8988T (cell line): ENCODE measurements at places on chromosomes 3 and 15.

DNA sequence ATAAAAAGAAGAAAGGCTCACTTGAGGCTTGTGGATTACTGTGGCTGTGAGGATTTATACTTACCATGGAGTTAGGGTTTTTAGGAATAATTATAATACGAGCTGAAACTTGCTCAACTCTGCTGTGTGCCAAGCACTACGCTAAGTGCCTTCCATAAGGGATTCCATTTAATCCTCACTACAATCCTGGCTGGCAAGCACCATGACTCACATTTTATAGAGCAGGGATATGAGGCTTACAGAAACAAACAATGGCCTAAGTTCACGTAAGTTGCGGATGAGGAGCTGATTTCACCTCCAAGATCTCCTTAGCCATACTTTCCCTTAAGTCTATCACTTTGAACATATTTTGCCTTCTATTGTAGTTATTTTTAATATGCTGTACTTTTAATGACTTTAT lies 43.9 kb upstream of the ARL8B start:
- DNase-seq, result no peak

GRCh38 chr15:85756411-85757072 lies 38.2 kb downstream of the KLHL25 start:
- DNase-seq, result no peak

GRCh38 chr15:55916666-55917409 lies 76.6 kb downstream of the NEDD4 start:
- DNase-seq, result no peak

DNA sequence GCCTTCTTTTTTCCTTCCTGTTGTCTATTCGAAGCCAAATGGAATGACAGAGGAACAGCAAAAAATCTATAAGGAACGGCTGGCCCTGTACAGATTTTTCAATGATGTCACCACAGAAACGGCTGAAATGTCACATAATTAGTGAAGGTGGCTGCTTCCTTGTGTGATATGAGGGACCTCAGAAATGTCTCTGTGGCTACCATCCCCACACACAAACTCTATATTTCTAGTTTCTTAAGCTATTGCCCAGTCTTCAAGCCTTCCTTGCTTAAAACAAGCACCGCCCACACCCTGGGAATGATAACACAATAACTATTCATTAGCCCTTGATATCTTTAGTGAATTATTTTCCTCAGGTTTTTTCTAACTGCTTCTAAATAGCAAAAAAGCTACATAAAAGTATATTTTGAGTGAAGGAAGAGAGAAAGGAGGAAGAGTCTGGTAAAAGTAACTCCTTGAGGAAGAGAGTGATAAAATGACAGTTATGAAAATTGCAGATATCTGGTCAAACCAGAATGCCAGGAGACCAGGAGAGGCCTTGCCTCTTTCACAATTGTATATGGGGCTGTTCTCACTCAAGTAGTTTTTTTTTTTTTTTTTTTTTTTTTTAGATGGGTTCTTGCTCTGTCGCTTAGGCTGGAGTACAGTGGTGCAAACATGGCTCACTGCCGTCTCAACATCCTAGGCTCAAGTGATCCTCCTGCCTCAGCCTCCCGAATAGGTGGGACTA lies 38.7 kb downstream of the FMN1 start:
- no peak for DNase-seq

GRCh38 chr3:52153389-52154096 lies 680 bp downstream of the POC1A start:
- DNase-seq, result no peak

GRCh38 chr3:98343647-98344507 lies 9.8 kb upstream of the OR5K4 start:
- DNase-seq, result peak; percentile 11

- DNase-seq, result no peak
Observed at GRCh38 chr3:12154151-12154550, 4.6 kb downstream of the TIMP4 start.

GRCh38 chr3:191963182-191963581 lies 502.2 kb downstream of the PYDC2 start:
- no peak for DNase-seq

DNA sequence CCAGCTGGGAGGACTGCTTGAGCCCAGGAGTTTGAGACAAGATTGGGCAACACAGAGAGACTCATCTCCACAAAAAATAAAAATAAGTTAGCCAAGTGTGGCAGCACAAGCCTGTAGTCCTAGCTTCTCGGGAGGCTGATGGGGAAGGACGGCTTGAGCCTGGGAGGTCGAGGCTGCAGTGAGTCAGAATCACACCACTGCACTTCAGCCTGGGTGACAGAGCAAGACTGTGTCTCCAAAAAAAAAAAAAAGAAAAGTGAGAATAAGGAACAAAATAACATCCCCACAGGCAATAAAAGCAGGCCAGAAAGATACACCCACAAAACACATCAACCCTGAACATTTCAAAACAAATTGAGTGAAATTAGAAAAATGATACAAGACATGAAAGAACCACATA lies 48.7 kb upstream of the OCA2 start:
- DNase-seq, result no peak

DNA sequence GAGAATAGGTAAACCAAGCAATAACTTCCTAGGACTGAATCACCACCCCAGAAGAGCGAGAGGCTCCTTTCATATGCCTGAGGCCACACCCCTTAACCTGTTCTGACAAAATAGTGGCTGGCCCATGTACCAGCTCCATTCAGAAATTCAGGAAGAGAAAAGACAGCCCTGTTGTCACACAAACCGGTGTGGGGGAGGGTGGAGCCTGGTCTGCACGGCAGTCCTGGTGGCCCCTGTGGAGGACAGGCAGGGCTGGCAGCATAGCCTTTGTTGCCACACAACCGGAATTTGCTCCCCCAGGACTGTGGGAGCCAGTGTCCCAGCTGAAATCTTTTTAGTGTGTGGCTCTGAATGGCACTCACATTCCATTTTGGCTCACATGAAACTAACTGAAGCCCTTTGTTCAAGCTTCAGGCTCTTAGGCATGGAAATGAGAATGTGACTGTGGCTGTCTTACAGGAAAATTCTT lies 23.8 kb downstream of the RLBP1 start:
- no peak for DNase-seq

DNA sequence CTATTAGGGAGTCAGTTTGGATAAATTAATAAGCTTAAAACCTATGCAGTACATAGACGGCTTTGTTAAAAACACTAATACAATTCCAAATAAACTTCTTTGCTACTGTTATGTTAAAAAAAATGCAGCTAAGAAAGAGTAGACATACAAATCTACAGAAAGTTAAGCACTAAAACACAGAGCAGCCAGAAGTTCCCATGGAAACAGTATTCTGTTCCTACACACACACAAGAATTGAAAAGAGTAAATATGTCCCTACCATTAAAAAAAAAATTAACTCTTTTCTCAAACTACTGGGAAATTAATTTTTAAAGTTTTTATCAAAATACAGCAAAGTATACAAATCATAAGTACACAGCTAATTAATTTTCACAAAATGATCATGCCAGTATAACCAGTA lies 71.6 kb downstream of the CLASP2 start:
- no peak for DNase-seq

DNA sequence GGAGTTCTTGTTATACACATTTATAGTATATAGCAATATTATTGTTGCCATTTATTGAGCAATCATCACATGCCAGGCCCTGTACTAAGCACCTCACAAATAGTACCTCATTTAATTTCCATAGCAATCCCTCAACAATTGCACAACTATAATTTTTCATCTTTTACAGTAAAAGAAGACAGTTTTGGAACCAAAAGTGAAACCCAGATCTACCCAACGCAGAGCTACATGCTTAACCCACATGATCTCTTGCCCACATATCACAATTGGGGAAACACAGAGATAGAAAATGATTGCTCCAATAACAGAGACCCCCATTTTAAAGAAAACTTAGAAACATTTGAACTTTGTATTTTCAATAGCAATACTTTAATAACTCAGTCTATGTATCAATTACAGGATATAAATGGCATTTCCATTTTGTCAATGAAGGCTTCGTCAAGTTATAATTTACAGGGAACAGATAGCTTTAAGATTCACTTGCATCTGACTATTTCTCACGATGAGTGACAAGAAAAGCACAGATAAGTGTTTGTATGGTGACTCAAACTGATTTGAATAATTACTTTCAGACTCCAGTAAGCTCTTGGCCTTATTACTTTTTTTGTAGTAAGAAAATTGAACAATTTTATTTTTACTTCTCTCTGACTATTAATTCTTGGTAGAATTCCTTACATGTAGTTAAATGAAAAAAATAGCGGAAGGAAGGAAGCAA lies 38.7 kb upstream of the CCDC50 start:
- DNase-seq, result no peak

GRCh38 chr3:160879859-160880258 lies 123.8 kb downstream of the PPM1L start:
- DNase-seq, result no peak

DNA sequence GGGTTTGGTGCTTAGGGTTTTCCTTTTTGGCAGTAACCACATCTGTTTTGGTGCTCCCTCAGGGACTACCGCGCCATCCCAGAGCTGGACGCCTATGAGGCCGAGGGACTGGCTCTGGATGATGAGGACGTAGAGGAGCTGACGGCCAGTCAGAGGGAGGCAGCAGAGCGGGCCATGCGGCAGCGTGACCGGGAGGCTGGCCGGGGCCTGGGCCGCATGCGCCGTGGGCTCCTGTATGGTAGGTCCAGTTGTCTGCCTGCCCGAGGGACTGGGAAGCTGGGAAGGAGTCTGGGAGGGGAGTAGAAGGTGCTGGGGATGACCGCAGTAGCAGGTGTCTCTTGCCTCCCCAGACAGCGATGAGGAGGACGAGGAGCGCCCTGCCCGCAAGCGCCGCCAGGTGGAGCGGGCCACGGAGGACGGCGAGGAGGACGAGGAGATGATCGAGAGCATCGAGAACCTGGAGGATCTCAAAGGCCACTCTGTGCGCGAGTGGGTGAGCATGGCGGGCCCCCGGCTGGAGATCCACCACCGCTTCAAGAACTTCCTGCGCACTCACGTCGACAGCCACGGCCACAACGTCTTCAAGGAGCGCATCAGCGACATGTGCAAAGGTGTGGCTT lies 6.4 kb downstream of the MCM2 start:
- no peak for DNase-seq

DNA sequence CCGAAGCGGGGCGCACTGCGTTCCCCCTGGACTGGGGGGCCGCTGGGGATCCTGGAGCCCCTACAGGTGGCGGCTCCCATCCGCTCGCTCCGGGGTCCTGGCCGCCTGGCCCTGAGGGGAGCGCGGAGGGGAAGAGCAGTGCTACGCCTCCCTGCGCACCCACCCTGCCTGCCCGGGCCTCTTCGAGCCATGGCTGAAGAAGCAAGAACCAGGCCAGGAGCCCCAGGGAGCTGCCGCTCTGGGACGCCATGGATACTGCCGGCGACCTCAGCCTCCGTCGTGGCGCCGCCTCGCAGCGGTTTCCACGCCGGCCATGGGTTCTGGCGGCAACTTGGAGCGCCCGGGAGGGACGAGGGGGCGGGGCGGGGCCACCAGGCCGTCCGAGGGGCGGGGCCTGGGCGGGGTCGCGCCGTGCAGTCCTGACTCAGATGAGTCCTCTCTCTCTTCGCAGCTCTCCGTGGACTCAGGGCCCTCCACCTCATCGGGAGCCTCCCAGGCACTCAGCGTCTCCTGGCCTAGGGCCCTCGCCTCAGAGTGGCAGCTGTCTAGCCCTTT lies 50.9 kb downstream of the MYL3 start:
- peak; percentile 59 for DNase-seq

GRCh38 chr15:64681424-64682024 lies 93.9 kb downstream of the RBPMS2 start:
- peak; percentile 75 for DNase-seq

DNA sequence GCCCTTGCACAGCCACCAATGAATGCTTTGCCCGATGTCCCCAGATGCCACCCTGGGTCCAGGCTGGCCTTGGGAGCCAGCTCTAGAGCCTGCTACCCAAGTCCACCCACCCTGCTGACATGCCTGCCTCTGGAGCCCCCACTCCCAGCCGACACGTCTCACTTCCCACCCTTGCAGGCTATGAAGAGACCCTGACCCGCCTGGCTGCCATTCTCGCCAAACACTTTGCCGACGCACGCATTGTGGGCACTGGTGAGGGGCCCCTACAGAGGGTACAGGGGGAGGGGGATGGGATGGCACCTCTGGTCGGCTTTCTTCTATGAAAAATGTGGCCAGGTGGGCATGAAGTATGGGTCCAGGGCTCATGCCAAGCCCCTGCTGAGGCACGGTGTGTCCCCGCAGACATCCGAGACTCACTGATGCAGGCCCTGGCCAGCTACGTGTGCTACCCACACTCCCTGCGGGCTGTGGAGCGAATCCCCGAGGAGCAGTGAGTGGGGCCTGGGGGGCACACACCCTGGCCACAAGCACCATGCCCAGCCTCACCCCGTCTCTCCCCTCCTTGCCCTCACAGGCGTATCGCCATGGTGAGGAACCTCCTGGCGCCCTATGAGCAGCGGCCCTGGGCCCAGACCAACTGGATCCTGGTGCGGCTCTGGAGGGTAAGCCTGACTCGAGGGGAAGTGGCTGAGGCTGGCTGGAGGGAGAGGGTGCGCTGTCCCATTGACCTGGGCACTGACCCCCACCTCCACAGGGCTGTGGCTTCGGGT lies 6.0 kb downstream of the AMIGO3 start:
- no peak for DNase-seq

GRCh38 chr3:193783166-193783896 lies 190.3 kb downstream of the OPA1 start:
- no peak for DNase-seq

DNA sequence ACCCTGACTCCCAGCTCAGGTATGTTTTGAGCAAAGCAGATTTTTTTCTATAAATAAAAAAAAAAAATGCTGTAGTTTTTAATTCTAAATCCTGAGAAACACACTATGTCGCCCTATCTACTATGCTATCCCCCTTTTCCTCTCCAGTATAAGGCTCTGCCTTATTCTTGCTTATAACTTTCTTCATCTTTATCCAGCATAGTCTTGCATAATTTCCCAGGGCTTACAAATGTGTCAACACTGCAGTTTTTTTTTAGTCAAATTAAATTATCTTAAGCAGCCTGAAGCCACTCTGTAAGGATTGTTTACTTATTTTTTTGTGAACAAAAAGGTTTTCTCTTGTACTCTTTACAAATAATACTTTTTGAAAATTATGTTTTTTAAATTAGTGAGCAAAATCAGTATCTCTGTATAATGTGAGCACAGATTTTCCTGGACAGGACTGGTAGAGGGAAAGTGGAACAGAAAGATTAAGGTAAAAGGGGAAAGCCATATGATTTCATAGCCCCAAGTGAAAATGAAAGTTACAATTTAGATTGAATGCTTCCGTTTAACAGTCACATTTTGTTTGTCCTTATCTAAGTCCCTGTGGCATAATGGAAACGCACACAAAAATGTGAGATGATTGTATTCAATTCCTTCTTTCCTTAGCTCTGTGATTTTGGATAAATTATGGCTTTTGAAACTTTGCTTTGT lies 5.6 kb upstream of the PYDC2 start:
- DNase-seq, result no peak

DNA sequence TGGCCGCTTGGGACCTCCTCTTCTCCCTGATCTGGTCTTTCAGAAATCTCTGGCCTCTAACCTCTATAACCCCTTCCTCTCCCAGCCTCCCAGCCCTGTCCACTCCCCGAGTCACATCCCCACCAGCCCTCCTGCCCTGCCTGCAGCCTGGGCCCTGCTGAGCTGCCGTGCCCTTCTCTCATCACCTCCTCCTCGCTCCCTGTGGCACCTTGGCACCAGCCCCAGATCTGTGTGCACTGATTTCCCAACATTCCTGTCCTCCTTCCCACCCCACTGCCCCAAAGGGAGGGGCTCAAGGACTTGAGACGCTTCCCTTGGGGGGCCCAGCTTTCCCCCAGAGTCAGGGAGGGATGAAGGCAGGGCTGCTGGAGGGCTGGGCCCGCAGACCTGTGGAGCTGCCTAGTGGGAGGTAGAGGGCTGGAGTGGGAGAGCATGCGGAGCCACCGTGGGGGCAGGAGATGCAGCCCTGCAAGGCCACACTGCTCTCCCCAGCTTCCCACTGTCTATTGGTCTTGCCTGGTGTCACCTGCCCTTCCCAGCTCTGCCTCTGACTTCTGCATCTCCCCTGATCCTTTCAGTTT lies 42.7 kb downstream of the EXOG start:
- DNase-seq, result no peak
